ENCODE measurements at places on chromosomes 5 and 9. TPM values are rescaled to one million over a fixed set of nuclear protein-coding genes. Genes with fewer than 3 reads are reported as not detected.
A peak's percentile ranks its signal among the peaks of the same experiment; 100 is the strongest.

PCDHB9 gene
- total RNA-seq = 1.2 TPM

IRGM gene
- not detected for total RNA-seq

MEIKIN gene
- total RNA-seq = not detected

- DNase-seq = no peak
Observed at GRCh38 chr9:97617939-97618416, 15.2 kb downstream of the TSTD2 start.

GRCh38 chr9:135081264-135081660, 6.2 kb upstream of the OLFM1 start:
- DNase-seq = no peak

DNA sequence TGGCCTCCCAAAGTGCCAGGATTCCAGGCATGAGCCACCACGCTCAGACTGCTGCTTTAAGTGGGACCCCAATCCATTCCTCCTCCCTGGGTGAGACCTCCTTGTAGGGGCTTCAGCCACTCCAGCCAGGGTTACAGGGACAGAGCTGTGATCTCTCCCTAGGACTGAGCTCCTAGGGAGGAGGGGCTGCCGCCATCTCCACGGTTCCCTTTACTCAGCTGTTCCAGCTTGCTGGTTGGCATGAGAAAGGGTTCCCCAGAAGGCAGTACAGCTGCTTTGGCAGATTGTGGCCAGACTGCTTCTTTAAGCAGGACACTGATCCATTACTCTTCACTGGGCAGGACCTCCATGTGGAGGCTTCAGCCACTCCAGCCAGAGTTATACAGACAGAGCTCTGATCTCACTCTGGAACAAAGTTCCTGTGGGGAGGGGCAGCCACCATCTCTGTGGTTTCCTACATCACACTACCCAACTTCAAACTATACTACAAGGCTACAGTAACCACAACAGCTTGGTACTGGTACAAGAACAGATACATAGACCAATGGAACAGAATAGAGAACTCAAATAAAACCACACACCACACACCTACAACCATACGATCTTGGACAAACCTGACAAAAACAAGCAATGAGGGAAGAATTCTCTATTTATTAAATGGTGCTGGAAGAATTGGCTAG, 7.2 kb downstream of the INSL6 start:
- no peak for DNase-seq

DNA sequence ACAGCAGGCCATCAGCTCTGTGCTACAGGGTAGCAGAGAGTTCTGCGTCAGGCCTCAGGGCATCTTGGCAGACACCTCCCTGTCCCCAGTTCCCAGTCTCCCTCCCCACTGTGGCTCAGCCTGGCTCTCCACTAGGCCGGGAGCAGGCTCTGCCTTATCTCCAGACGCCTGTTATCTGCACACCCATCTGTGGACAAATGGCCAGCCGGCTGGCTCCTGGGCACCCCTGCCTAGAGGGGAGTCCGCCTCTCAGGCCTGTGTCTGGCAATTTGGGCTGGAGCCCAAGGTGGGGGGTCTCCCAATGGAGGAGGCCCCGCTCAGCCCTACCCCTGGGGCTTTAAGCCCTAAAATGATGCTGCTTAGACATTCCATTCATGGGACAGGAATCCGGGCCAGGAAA, 39.2 kb upstream of the HAND1 start:
- no peak for DNase-seq

DNA sequence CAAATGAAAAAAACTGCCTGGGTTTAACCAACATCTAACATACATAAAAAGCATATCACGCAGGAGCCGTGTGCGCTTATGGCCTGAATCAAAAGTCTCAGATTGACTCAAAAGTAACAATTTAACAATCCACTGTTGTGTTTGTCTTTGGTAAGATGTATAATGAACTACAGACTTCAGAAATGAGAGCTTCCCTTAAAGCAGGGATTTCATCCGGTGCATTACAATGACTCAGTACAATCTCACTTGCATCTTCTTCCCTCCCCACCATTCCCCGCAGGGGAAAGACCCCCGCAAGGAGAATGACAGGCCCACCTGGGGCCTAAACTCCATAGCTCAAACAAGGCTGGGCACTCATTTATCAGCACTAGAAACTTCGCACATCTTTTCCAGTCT, 1.4 kb downstream of the ZFR start:
- DNase-seq = no peak

CD14 gene
- 26.2 TPM for total RNA-seq

OCLN gene
- 2.0 TPM for total RNA-seq

GRCh38 chr5:8831251-8831650, 714.6 kb downstream of the SEMA5A start:
- no peak for DNase-seq

GRCh38 chr5:2658881-2659470, 92.5 kb downstream of the IRX2 start:
- no peak for DNase-seq

- DNase-seq = peak; percentile 71
Observed at GRCh38 chr5:160369990-160370712, at the start of gene C1QTNF2. Gene C1QTNF2 (minus strand): TSS chr5:160370626. CDS start chr5:160355011, 15,615 bp downstream.

DNA sequence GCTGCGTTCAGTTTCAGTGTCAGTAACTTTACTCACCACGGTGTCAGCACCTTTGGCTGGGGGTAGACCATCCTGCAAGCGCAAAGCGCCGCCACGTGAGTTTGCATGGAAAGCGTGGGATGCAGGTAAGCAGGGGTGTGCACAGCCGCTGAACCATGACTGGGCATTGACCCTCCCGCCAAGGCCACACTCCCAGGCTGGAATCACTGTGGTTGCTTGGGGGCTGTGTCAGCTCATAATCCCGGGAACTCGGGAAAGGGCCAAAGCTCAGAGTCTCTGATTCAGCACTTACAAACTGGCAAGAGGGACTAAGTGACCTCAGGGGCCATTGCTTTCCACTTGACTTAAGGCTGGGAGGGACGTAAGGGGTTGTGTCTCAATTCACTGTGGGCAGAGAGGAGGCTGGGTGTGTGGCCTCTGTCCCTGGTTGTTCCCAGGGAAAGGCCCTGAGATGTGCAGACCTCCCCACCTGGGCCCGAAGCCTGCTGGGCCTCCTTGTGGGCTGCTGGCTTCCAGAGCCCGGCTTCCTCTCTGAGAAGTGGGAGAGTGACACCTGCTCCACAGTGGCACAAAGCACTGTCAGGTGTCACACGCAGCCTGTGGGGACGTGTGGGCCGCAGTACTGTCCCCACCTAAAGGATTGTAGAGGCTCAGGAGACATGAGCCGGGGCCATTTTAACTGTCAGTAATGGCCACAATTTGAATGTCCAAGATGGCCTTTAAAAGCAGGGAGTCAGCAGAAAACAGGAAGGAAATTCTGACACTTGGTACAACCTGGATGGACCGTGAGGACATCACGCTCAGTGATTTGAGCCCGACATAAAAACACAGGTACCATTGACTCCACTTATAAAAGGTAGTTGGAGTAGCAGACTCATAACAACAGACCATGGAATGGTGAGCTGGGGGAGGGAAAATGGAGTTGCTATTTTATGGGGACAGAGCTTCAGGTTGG, 16.7 kb downstream of the ABO start:
- no peak for DNase-seq

- no peak for DNase-seq
Observed at GRCh38 chr9:69604568-69605219, 67.5 kb downstream of the APBA1 start.

GRCh38 chr5:66144074-66144833, at the start of gene SREK1:
Gene SREK1 (plus strand): TSS chr5:66144300. CDS start chr5:66144377, 77 bp downstream.
- DNase-seq = peak; percentile 94

DNA sequence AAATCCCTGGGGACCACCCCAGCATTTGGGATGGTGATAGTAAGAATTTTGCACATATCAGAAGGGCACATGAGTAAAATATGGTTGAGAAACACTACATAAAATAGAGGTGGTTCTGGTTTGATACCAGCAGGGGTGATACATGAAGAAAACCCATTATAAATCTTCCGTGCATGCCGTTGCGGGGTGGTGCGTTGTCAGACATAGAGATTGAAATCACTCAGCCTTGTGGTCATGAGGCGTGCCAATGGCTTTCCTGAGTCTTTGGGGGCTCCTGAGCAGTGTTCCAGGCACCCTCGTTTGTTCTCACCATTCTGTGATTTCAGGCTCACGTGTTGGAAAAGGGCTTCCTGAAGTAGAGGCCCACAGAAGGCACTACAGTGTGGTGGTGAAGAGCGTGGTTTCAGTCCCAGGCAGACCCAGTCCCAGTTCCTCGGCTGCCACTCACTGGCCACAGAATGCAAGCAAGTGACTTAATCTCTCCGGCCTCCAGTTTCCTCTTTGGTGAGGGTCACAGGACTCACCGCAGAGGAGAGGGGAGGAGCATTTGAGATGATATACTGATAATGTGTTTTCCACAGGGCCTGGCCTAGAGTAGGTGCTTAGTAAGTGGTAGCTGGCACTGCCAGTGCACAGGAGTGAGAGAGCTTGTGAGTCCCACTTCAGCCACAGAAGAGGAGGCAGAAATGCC, 20.5 kb upstream of the GLRX start:
- peak; percentile 59 for DNase-seq

PCDH12 gene
- total RNA-seq = 7.6 TPM

- DNase-seq = peak; percentile 52
Observed at GRCh38 chr5:150112201-150113046, 26.1 kb upstream of the CSF1R start.

- DNase-seq = no peak
Observed at GRCh38 chr5:150671509-150672236, 10.6 kb downstream of the MYOZ3 start.

SPATA31A7 gene
- total RNA-seq = not detected

DNA sequence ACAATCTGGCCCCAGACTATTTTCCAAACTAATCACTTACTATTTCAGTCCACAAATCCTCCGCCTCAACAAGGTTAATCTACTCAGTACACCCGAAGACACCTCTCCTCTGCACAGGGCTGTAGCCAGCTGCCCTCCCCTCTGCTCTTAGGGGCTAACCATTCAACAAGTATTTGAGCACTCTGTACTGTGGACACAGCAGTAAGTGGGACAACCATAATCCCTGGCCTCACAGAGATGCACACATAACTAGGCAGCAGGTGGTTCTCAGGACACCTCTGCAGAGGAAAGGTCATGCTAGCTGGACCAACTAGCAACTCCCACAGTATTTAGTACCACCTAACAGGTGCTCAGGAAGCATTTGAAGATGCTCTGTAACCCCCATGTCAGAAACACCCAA, 5.5 kb downstream of the CAMSAP1 start:
- no peak for DNase-seq

PCDHB10 gene
- 0.63 TPM for total RNA-seq

DNA sequence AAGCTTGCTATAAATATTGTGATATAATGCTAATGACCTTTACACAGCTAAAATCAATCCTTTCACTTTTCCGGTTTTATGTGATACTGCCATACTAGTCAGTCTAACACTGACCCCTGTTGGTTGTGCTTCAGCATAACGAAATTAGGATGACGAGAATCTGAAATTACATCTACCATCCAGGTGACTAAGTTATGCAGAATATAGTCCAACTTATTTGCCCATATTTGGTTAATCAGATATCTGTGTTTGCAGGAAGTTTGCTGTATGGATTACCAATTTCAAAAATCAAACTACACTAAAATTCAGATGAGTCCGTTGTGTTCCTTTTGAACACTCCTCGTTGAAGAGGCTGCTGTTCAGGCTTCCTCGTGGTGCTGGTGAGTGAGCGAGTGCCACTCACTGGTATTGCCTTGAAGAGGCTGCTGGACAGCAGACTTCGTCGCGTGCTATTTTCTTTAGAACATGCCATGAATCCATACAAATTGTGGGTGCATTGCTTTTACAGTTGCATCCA, 32.5 kb downstream of the TENT4A start:
- DNase-seq = no peak

- no peak for DNase-seq
Observed at GRCh38 chr5:112684737-112685136, 52.9 kb upstream of the APC start.

GRCh38 chr9:20001058-20001457, 212.2 kb upstream of the SLC24A2 start:
- DNase-seq = no peak

All from left ventricle myocardium inferior (tissue), 1 donor.